ENCODE measurements at places on chromosomes 16 and 17.

- DNase-seq: no peak
Observed at GRCh38 chr17:77544347-77545110, 403.8 kb downstream of the SEC14L1 start.

DNA sequence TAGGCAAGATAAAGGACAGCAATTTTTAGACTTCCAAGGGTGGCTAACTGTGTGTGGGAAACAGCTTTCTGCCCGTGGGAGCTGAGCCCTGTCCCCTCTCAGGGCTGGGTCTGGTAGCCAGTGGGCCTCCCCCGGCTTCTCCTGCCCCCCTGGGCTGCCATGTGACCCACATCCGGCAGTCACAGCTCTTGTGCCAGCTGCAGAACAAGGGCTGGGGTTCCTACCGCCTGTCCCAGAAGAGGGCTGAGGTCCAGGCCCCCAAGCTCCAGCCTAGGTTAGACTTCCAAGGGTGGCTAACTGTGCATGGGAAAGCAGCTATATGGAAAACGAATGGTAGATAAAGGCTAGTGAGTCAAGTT lies 6.1 kb downstream of the GAST start:
- no peak for DNase-seq

DNA sequence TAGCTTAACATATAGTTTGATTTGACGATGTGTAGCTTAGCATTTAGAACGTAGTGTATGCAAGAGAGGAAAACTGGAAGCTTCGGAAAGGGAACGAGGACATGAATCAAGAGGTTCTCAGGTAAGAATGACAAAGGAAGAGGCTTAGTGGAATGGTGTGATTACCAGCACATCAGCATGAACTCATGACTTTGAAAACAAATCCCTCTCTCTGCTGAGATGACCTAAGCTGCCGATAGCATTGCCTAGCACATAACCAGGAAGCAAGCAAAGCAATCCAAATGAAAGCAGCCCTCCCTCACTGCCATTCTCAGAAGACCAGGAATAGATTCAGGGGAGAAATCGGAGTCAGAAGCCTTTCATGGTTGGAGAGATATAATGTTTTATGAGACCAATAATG lies 51.3 kb upstream of the CCL1 start:
- no peak for DNase-seq

DNA sequence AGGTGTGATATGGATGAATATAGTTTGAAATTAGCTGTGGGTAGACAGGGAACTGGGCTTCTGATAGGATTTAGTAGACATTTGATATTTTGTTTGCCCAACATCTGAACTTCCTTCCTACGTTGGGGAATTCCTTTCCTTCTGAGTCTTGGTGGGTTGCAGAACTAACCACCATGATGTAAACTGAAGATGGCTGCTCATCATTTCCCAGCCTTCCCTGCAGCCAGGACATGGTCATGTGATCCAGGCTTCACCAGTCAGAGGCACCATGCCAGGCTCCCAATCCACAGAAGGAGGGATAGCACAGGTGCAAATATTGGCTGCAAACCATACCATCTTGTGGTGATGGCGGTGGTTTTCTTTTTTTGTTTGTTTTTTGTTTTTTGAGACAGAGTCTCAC lies 57.4 kb downstream of the EMP2 start:
- DNase-seq: no peak

DNA sequence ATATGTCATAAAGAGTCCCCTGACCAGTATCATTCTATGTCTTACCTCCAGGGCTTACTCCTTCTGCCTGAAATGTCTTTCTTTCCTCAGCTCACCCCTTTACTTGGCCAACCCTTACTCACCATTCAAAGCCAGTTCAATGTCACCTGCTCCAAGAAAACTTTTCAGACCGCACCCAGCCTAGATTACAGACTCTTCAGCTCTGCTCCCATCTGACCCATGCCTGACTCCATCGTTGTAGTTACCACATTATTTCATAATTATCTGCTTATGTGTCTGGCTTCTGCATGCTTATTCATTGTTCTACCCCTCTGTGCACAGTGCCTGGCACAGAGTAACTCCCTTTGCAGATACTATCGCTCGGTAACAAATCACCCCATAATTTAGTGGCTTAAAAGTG lies 62.5 kb upstream of the TOB1 start:
- no peak for DNase-seq

- DNase-seq: no peak
Observed at GRCh38 chr17:45672301-45672700, 111.8 kb upstream of the CRHR1 start.

GRCh38 chr17:81234940-81235821 lies 3.7 kb downstream of the TEPSIN start:
- no peak for DNase-seq

DNA sequence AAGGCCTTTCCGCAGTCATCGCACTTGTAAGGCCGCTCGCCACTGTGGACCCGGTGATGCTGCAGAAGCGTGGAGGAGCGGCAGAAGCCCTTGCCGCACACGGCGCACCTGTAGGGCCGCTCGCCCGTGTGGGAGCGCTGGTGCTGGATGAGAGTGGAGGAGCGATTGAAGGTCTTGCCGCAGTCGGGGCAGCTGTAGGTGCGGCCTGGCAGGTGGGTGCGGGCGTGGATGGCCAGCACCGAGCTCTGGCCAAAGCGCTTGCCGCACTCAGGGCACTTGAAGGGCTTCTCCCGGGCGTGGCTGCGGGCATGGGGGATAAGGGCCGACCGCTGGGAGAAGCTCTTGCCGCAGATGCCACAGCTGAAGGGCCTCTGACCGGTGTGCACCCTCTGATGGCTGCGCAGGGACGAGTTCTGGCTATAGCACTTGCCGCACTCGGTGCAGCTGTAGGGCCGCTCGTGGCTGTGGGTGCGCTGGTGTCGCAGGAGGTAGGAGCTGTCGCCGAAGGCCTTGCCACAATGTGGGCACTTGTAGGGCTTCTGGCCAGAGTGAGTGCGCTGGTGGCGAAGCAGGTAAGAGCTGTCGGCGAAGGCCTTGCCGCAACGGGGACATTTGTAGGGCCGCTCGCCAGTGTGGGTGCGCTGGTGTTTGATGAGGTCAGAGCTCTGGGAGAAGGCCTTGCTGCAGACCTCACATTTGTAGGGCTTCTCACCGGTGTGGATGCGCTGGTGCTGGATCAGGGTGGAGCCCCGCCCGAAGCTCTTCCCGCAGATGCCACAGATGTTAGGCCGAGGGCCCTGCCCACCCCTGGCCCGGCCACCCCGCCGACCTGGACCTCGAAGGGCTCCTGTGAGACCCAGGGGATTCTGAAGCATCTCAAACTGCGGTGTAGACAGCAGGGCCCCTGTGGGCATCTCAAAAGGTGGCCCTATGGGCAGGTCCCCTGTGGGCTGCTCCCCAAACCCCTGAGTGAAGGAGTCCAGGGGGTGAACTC lies 1.5 kb downstream of the ZNF768 start:
- no peak for DNase-seq
